NCI-H526 (cell line): ENCODE measurements at places on chromosomes 3 and 15.

- DNase-seq, result no peak
Measured at GRCh38 chr3:84096188-84096587, 862.6 kb upstream of the CADM2 start.

DNA sequence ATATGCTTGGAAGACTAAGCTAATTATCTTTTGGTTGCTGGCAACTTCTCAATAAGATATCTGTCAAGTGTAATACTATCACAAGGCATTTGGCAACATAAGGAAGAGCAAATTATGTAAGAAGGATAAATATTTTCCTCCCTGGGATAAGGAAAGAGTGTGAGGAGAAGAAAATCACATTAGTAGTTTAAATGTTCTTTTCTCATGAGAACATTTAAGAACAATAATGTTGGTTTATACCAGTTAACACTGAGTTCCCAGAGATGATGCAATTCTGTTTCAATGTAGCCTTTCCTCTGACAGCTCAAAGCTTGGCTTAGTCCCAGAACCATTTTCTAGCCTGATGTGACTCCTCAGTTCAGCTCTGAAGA is 66.1 kb upstream of the NPHP3 start:
- DNase-seq, result no peak

GRCh38 chr3:21839176-21839575 is 88.2 kb upstream of the ZNF385D start:
- DNase-seq, result no peak

DNA sequence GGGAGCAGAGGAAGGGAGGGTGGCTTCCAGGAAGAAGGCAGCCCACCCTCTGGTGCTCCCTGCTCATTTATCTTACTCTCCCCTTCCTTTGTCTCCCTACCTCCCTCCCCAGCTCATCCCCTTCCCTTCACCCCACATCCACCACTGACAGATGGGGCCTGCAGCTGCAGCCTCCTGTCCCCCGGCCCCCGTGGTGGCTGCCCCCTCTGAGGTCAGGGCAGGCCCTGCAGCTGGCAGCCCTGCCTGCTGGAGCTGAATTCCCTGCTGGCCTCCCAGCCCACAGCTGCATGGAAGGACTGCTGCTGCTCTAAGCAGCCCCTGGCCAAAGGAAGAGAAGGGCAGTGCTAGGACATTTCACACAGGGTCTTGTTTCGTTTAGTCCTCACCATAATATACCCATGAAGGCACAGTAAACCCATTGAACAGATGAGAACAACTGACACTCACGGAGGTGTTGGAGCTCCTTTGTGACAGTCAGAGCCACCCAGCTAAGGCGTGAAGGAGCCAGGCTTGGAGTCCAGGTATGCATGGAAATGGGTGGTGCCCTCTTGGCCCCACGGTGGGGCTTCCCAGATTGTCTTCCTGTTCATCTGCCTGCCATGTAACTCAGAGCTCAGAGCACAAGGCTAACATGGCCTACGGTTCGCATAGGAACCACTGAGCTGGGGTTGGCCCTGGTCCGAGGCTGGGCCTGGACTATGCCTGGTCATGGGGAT is 121.7 kb upstream of the PRR20G start:
- DNase-seq, result no peak

DNA sequence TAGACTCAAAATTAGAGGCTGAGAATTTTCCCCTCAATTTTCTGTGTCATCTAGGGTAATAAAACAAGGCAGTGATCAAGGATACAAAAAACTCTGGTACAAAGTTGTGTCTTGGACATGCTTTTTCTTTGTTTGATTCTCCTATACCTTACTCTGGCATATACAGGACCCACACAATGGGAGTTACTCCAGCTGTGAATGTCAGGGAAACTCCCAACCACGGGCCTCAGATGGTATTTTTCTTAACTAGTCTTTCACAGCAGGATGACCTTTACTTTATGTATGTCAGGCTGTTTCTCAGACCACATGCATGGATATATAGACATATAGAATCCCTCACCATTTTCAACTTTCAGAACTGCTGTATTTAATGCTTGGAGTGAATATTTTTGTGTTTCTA is 41.3 kb downstream of the FEZF2 start:
- no peak for DNase-seq

DNA sequence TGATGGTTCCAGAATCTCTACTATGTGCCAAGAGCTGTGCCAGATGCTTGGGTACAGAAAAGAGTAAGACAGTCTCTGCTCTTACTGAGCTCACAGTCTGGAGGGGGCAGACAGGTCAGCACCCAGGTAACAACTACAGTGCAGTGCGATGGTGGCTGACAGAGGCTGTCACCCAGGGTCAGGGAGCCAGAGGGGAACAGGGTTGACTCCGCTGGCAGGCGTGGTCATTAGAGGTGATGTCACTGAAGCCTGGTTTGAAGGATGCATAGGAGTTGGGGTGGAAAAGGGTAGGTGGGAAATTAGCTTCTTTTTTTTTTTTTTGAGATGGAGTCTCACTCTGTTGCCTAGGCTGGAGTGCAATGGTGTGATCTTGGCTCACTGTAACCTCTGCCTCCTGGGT is 31.5 kb downstream of the GNB5 start:
- DNase-seq, result no peak

DNA sequence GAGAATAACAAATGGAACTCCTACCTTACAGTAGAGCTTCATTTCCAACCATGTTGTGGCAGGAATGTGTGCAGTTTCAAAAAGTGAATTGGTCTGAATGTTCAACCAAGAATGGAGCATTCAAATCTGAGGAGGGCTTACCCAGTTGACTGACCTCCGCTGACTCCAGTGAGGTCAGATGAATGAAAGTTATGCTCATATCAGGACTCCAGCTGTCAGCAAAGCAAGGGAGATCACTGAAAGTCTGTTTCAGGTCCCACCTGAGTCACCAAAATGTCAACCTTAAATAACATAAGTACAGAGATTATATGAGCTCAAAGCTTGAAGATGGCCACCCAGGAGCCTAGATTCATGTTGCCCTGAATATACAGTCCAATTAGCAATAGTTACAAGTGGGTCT is 473.5 kb downstream of the RBMS3 start:
- no peak for DNase-seq

DNA sequence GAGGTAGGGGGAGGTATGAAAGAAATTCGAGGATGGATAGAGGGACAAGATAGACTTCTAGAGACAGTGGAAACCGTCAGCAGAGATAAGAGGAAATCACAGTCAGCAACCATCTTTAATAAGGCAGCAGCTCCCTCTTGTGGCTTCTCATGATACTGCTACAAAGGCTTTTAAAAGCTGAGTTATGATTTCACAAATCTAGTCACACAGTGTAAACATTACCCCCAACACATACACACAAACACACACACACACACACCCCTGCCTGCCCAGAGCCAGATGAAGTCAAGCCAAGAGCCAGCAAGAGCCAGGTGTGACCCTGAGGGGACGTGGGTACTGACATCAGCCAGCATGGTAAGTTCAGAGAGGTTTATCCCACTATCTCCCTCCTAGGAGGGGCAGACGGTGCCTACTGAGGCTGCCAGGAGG is 18.9 kb upstream of the TGM5 start:
- peak; percentile 83 for DNase-seq

DNA sequence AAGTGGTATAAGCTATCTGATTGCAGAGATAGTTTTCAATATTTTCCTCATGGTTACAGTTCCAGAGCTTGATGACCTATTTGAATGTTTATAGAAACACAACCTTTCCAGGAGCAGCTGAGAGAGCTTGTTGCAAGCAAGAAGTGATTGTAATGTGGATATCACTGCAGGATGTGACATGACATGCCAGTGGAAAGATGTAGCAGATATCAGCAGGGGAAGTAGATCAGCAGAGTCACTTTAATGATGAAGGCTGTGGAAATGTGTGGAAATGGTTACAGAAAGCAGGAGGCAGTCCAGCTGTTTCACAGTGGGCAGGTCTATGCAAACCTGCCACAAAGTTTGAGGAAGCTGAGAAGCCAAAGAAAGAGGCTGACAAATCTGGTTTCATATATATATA is 21.0 kb downstream of the TMEM158 start:
- DNase-seq, result no peak

DNA sequence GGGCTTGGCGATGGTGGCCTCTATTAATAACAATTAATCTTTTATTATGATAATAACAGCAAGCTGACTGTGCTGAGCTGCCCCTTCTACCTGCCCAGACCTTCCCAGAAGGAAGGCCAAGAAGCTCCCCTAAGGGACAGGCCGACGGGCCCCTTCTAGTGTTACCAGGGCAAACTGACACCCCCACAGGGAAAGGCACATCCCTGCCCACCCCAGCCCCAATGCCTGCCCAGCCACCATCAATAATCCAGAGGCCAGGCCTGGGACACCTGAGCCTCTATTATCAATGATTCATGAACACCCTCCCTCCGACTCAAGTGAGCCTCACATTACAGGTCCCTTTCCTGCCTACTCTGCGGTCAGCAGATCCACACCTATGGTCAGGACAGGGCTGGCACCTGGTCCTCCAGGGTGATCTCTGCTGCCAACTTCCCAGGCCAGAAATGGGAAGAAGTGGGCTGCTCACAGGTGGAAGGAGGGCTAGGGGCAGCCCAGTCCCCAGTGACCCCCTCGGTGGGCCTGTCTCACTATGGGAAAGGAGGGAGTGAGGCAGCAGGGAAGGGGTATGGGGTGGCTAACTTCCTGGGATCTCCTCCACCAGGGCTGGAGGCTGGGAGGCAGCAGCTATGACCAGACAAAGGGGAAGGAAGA is 1.8 kb downstream of the TWF2 start:
- DNase-seq, result no peak

DNA sequence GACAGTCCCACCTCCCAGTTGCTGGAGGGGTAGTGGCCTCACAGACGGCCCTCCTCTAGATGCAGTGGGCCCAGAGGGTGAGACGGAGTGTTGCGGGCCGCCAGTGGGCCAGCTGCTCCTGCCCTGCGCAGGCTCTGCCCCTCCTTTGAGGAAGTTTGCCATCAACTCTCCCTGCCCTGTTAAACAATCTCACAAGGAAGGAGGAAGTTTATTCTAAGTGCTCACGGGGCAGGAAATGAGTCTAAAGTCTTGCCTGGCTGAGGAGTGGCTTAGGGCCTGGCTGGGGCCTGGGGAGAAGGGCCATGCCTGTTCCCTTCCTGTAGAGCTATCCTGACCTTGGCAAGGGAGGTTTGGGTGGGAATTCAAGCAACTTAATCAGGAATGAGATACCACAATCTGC is at the start of gene FAM3D:
Gene FAM3D, minus strand, starts transcription at position 92 of the 400 bp plus-strand sequence. CDS start 11,211 bp downstream, outside the sequence.
- DNase-seq, result no peak

- DNase-seq, result no peak
Measured at GRCh38 chr3:177591379-177591778, 394.1 kb upstream of the TBL1XR1 start.

- DNase-seq, result no peak
Measured at GRCh38 chr15:101611580-101612299, 40.4 kb downstream of the TM2D3 start.

- DNase-seq, result no peak
Measured at GRCh38 chr15:69786136-69786701, 311.5 kb downstream of the TLE3 start.

DNA sequence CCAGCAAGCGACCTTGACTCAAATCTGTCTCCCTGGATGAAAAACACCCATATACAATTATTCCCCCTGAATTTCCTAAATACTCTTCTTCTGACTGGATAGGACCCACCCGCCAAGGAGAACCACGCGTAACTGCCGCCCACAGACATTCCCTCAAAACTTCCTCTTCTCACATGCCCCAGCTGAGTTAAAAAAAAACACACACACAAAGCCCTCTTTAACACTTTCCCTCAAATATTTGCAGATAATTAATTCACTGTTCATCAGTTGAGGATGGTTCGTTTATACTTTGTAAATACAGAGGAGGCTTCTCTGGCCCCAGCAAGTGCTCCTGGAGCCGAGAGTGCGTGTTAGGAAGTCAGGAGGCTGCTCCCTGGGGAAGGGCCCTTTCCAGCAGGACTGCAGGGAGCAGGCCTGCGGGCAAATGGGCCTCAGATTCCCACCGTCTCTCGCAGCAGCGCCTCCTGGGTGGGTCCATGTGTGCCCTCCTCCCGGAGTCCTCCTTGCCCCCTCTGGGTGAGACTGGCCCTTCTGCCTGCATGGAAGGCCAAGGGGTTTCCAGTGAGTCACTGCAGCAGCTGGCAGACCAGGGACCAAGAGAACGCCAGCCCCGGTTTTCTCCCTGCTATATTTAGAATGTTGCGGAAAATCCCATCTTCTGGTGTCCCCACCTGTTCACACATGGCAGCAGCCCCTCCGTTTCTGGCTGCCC is 46.8 kb downstream of the MGLL start:
- peak; percentile 84 for DNase-seq

- no peak for DNase-seq
Measured at GRCh38 chr15:99707473-99708270, 25.6 kb downstream of the LYSMD4 start.

- no peak for DNase-seq
Measured at GRCh38 chr3:46208167-46208704, at the start of gene CCR1. Gene CCR1, minus strand, starts transcription at chr3:46208313. Its CDS starts 4,000 bp downstream, at chr3:46204313.

DNA sequence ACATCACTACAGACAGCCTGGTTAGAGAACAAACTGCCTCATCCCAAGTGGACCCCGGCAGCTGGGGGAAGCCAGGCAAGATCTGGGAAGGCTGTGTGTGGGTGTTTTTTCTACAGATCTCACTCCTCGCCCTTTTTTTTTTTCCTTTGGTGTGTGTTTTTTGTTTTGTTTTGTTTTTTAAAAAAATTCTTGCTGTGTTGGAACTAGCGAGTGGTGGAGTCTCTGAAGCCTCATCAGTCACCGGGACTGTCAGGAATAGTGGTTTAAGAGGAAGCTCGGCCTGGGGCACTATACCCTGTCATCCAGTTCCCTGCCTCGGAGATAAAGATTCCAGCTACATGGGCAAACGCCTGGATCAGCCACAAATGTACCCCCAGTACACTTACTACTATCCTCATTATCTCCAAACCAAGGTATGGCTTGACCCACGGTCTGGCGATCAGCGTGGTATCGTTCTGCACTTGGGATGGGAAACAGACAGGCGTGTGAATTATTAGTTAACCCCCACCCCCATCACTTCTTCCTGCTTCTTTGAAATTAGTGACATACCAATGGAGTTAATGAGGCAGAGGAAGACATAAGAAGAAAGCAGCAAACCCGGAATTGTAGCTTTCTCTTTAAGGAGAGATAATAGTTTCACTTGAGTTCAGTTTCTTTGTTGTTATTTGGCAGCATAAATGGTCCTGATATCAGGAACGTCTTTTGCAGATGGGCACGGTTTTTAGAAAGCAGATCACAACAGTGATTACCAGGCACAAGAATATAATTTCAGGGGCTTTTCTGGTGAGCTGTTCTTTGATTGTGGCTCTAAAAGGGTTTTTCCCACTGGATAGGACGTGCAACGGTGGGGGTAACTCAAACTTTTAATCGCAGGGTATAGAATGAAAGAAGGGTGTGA is 722 bp downstream of the RBMS3 start:
- DNase-seq, result no peak

DNA sequence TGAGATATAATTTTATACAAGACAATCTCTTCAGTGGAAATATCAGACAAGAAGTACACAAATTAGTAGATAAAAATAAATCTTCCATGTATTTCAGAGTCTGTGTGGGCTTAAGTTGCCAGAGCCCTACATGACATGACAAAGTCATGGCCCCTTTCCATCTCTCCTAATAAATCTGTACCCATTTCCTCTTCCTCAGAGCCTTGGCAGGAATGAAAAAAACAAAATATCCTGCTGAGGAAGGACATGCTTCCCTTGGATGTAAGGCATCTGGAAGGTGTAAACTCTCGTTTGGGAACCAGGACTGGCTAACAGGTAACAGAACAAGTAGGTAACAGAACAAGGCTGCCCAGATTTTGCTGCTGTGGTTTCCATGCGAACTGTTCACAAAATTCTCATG is 148.1 kb downstream of the SNRK start:
- DNase-seq, result no peak

GRCh38 chr3:189395825-189396224 is 224.1 kb downstream of the TPRG1 start:
- DNase-seq, result peak; percentile 3

- DNase-seq, result no peak
Measured at GRCh38 chr3:134667956-134668355, 17.1 kb upstream of the KY start.
